Activated CD8-positive, alpha-beta T cell treated with anti-CD3 and anti-CD28 coated beads, Interleukin-2, amount 10 ng/mL, durations not matched to agents 7 days and 5 days (primary cell): ENCODE measurements at places on chromosomes 6 and 20. TPM values are rescaled to one million over a fixed set of nuclear protein-coding genes. Genes with fewer than 3 reads are reported as not detected.

The ASIP gene
- not detected for total RNA-seq

The MUCL3 gene
- not detected for total RNA-seq

DNA sequence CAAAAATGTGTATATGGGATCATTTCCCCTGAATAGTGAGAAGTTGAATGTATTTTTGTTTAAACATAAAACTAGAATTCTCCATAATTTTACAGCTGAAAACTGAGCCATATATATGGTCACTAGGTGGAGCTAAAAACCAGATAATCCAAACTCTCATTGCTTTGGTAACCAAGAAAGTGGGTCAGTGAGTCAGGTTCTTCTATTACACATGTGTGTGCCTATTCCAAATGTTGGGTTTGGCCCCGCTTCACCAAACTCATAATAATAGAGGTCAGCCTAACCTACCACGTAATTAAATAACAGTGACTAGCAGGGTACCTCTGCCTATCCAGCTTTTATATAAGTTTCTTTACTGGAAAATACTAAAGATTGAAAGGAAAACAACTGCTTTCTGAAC is 19.3 kb upstream of the RNGTT start:
- DNase-seq, result no peak

DNA sequence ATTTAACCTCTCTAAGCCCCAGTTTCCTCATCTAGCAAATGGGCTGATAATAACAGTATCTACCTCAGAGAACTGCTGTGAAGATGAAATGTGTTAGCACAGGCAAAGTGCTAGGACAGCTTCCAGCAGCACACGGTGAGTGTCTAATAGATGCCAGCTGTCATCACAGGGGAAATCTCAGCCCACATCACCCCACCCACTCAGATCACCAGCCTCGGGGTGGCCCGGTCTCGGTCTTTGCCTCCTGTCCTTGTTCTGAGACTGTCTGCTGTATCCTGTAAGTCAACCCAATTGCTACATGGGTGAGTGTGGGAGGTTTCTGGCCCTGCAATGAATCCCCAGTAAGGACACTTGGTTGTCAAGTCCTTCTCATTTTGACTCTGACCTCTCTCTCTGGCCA is 99.5 kb upstream of the ZNFX1 start:
- no peak for DNase-seq

DNA sequence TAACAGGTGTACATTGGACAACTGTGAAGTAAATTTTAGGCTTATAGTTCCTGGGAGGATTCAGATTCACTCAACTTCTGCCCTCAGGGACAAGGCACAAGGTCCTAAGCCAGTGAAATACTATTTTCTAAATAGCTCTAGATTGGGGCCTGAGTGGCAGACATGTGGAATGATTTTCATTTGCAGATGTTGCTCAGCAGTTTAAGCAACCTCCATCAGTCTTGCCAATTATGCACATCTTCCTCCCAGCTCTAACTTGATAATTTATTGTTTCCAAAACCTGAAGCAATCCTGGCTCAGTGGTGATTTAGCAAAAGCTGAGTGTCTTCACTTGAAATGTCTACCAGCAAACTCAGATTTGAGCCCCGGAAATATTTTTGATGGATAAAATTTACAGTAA is 116.2 kb downstream of the SCP2D1 start:
- DNase-seq, result no peak
